ENCODE measurements at places on chromosomes 2 and 18.

DNA sequence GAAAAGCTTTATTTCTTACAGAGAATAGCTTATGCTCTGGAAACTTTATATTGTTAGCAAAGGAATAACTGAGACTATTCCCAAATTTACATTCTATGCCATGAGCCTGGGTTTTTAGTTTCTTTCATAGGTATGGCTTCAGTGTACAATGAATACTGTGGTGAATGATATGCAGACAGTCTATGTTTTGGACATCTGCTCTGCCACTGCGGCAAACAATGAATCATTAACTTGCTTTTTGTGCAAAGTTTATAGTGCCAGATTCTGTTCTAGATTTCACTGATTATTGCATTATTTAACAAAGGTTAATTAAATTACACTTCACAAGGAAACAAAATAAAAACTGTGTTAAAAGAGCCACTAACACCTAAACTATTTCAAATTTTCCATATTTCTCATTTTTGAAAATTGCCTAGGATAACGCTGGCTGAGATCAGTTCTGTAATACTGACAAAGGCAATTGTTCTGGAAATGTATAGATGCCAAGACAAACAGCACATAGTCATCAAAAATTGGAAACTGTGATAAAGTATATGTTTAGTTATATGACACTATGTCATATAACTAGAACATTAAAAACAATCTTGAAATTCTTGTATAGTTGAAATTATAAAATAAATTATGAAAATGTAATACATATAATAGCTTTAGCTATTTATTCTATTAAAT, 74.7 kb downstream of the ITSN2 start:
- no peak for DNase-seq

DNA sequence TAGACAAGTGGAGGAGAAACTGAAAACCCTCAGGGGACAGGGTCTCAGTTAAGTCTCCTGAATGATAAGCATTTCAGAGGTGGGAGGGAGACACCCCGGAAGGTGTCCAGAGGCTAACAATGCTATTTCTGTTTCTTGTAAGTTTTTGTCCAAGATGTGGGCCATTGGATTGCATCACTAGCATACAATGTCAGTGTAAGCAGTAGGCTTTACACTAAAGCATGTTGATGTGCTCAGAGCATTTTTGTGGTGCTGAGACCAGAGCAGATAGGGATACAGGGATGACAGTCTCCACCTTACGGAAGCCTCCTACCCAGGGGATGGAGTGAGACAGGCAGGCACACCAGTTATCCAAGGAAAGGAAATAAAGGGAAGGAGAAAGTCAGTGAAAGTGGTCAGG, 2.2 kb upstream of the IL1R1 start:
- no peak for DNase-seq

GRCh38 chr2:21020668-21021288, 23.1 kb downstream of the APOB start:
- DNase-seq, result no peak

- DNase-seq, result no peak
Observed at GRCh38 chr2:20781656-20782265, 41.1 kb downstream of the LDAH start.

DNA sequence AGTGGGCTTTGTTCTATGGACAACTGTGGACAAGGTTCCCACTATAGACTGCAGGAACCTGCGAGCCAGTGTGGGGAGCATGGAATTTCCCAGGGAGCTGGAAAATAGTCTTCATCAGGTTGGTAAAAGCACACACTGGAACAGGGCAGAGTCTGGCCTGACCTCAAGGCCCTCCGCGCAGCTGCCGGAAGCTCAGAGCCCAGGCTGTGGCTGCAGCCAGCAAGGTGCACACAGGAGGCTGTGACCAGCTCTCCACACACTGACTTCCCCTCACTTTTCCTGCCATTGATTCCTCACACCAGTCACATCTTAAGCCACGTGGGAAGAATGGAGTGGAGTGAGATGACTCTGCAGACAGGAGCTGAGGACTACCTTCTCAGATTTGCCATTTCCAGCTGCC, 19.1 kb downstream of the MAL start:
- no peak for DNase-seq

GRCh38 chr2:9398881-9399780, 24.2 kb downstream of the ITGB1BP1 start:
- peak; percentile 81 for DNase-seq
